Muscle of arm (tissue), 14 donors: ENCODE measurements at places on chromosomes 2 and 18.

DNA sequence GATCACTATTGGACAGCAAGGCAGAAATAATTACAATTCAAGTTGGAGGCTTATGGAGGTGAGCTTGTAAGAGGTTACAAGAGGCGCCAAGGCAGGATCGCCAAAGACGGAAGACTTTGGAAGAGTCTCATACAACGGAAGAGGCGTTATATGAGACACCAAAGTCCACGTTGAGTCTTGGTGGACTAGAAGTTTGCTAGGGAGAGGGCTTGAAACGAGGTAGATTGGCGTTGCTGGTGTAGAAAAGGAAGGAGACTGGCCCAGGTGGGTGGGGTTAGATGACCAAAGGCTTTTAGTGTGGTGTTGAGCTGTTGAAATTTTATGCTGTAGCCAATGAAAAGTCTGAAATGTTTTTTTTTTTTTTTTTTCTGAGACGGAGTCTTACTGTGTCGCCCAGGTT is 1.4 kb downstream of the MSH2 start:
- DNase-seq = no peak

DNA sequence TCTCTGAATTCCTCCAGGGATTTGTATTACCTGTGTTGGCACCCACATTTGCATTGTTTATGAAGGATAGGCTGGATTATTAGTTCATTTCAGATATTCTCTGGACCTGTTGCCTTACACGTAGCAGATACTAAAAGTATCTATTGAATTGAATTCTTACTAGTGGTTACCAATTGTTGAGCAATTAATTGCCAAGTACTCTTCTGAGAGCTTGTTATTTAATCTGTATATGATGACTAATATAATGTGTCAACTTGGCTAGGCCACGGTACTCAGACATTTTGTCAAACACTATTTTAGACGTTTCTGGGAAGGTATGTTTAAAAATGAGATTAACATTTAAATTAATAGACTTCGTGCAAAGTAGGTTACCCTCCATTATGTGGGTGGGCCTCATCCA is 2.5 kb upstream of the SPP2 start:
- no peak for DNase-seq

DNA sequence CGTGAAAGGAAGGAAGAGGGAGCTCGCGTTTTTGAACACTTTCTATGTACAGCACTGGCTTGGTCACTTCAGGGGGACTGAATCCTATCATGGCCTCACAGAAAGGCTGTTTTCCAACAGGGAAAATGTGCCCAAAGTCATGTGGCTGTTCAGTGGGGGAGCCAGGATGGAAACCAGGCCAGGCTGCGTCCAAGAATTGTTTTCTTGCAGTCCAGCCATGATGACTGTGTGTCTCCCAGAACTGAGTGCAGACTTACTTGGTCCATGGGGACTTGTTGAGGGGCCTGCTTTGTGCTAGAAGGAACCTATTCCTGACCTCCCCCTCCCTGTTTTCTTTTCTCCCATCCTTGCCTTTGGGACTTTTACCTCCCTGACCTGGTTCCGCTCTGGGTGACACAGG is 46.9 kb downstream of the EMILIN2 start:
- DNase-seq = no peak

DNA sequence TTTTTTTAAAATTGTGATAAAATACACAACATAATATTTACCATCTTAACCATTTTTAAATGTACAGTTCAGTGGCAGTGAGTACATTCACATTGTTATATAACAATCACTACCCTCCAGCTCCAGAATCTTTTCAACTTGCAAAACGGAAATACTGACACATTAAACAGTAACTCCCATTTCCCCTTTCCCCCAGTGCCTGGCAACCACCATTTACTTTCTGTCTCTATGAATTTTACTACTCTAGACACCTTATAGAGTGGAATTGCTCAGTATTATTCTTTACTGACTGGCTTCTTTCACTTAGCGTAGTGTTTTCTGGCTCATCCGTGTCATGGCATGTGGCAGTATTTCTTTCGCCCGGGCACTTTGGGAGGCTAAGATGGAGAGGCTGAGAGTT is 32.6 kb downstream of the FASTKD2 start:
- no peak for DNase-seq

DNA sequence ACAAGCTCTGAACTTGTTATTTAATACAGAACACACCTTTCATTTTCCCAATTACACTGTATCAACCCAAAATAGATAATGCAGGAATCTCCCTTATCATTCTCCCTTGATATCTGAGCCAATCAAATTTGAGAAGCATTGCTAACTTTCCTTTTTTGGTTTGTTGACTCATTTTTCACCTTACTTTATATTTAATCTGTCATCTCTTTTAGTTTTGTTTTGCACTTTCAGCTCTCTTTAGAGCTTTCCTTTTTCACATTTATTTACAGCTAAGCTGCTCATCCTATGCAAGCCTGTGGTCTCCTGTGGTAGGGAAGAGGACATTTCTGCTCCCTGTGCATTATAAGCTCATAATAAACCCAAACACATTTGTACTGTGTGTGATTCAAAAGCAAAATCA is 50.1 kb downstream of the ITGAV start:
- no peak for DNase-seq
